ENCODE measurements at places on chromosomes 12 and 14. TPM values are rescaled to one million over a fixed set of nuclear protein-coding genes. Genes with fewer than 3 reads are reported as not detected.
A peak's percentile ranks its signal among the peaks of the same experiment; 100 is the strongest.

- H3K27me3 ChIP-seq = no peaks in the 10 kb centered on the region
- no peaks in the 10 kb centered on the region for H3K36me3 ChIP-seq
- H3K27ac ChIP-seq = no peak overlapping the region
- no peak for DNase-seq
These were observed 21.3 kb downstream of the DCAF4 start for GRCh38 chr14:72947366-72948160.

GRCh38 chr12:79587368-79587767 is 103.4 kb downstream of the PAWR start:
- H3K4me3 ChIP-seq = no peak overlapping the region
- H3K4me1 ChIP-seq = no peaks in the 10 kb centered on the region
- H3K27me3 ChIP-seq = no peaks in the 10 kb centered on the region
- no peak overlapping the region for H3K27ac ChIP-seq
- no peaks in the 10 kb centered on the region for H3K36me3 ChIP-seq
- no peak for DNase-seq

DNA sequence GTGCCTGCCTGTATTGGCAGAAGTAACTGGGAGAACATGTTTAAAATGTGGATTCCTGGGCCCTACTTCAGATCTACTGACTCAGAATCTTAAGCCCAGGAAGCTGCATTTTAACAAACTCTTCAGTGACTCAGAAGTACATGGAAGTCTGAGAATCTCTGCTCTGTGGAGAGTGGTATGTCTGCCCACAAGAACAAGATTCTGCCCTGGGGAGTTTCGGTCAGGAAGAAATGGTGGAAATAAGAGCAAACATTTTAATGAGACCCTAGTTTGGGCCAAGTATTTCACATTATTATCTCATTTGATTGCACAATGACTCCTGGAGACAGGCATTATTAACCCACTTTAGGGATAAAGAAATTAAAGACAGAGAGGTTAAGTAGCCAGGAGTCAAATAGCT is 8.2 kb downstream of the ALDH1L2 start:
- H3K27me3 ChIP-seq = no peaks in the 10 kb centered on the region
- no peak for DNase-seq
- H3K4me3 ChIP-seq = no peak overlapping the region

DNA sequence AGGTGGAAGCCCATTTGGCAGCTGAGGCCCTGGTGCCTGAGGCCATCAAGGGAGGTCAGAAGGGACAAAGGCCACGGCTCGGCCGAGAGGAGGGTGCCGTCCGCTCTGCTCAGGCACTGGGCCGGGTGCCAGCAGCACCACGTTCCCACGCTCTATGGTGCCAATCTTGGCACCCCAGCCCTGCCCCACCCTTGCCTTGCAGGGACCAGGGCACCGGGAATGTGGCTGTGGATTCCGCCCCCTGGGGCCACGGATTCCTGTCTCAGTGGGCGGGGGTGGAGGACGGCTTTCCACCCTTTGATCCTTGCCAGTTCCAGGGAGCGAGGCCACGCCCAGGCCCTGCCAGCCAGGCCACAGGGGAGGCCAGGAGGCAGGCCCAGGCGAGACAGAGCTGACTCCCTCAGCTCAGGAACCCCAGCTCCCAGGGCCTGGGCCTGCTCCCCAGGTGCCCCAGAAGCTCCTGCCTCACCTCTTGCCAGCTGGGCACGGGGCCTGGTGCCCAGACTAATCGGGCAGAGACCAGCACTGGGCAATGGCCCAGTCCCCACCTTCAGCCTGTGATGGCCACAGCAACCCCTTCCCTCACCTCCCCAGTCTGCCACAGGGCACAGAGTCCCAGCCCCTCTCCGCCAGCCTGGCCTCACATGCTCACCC is 26.4 kb upstream of the GPR132 start:
- no peak overlapping the region for H3K4me3 ChIP-seq
- peak; percentile 81 for DNase-seq
- H3K27ac ChIP-seq = no peak overlapping the region
- peaks cover 40% of the 10 kb centered on the region for H3K4me1 ChIP-seq
- no peaks in the 10 kb centered on the region for H3K27me3 ChIP-seq

Gene PTPRR
- 0.43 TPM for total RNA-seq

- no peak for DNase-seq
- H3K27ac ChIP-seq = peak overlapping the region; percentile 72
These were observed 29.5 kb downstream of the ACTN1 start for GRCh38 chr14:68949601-68949965.

Gene CRIP1
- 4.4 TPM for total RNA-seq

GRCh38 chr14:73759183-73759713 is 45.1 kb upstream of the PNMA1 start:
- H3K4me3 ChIP-seq = peak overlapping the region; percentile 81
- H3K27ac ChIP-seq = peak overlapping the region; percentile 84
- H3K36me3 ChIP-seq = no peaks in the 10 kb centered on the region
- peak; percentile 72 for DNase-seq
- H3K4me1 ChIP-seq = peaks cover 75% of the 10 kb centered on the region

GRCh38 chr12:47867495-47867941 is 37.3 kb downstream of the VDR start:
- H3K4me3 ChIP-seq = no peak overlapping the region
- H3K36me3 ChIP-seq = no peaks in the 10 kb centered on the region
- H3K27ac ChIP-seq = no peak overlapping the region
- H3K27me3 ChIP-seq = no peaks in the 10 kb centered on the region
- DNase-seq = no peak

Gene RASSF8
- total RNA-seq = 71.7 TPM

GRCh38 chr14:56002342-56002741 is 115.9 kb upstream of the PELI2 start:
- H3K27me3 ChIP-seq = no peaks in the 10 kb centered on the region
- H3K4me1 ChIP-seq = no peaks in the 10 kb centered on the region
- no peaks in the 10 kb centered on the region for H3K36me3 ChIP-seq
- DNase-seq = no peak

DNA sequence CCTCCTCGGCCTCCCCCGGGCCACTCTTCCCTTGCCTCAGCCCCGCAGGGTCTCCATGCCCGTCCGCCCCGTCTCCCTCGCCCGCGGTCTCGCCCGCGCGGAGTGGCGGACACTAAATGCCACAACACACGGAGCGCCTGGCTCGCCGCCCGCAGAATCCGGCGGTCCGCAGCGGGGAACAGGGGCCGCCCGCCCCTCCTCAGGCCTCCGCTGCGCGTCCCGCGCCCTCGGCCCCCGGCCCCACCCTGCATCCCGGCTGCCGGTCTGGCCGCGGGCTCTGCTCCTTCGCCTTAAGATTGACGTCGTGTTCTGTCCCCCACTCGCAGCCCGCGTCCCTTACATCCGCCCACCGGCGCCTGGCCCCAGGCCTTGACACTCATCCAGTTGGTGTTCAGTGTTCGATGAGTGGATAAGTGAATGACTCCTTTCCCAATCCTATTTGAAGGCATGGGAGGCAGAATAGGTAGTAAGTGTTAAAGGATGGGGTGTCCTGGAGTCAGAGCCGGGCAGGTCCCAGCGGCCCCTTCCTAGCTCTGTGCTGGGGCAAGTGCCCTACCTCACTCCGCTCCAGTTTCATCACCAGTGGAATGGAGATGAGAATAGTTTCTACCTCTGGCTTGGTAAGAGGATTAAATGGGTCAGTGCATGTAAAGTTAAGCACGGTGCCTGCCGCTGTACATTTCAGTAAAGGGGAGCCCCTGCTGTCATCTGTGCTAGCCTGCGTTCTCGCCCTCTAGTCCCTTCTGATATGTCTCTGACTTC is 622 bp downstream of the TECPR2 start:
- peak; percentile 35 for DNase-seq
- no peaks in the 10 kb centered on the region for H3K27me3 ChIP-seq
- peak overlapping the region; percentile 88 for H3K27ac ChIP-seq

DNA sequence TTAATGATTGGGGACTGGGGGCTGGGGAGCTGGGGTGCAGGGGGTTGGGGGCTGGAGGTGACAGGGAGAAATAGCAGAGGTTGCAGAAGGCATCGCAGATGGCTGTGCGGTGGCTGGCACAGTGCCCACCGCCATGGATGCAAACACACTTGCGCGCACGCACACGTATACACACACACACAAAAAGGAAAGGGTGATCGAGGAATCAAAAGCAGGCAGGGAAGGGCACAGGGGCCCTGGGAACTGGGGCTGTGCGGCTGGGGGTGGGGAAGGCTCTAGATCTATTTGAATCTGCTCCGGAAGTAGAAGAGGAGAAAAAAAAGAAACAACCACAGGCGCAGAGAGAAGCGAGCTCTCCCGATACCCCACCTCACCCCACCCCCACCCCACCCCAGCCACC is 39.4 kb downstream of the ZFHX2 start:
- no peaks in the 10 kb centered on the region for H3K27me3 ChIP-seq
- no peak for DNase-seq
- no peaks in the 10 kb centered on the region for H3K36me3 ChIP-seq
- no peak overlapping the region for H3K4me3 ChIP-seq
- no peak overlapping the region for H3K27ac ChIP-seq
- no peaks in the 10 kb centered on the region for H3K4me1 ChIP-seq

DNA sequence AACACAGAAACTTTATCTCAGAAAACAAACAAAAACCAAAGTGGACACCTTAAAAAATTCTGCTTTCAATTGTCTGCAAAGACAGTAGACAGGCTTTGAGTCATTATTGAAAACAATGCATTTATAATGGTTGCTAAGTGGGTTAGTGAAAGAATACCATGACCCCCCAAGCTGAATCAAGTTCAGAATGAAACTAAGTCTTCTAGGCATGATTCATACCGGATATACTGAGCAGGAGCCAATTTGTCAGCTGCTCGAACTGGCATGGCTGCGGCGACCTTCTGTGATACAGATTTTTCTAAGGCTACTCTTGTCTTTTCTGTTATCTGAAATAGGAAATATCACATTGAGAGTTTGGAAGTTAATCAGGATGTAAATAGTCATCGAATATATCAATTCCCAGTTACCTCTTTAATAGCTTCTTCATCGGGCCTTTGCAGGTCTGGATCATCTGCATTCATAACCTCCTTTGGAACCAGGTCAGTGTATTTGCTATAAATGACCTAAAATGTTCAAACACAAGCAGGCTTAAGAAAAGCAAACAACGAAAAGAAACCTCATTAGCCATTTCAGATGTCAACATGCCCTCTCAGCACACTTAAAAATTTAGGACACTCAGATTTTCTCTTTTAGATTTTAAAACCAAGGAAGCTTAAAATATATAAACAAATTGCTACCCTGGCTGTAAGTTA is 22.3 kb downstream of the SNW1 start:
- no peaks in the 10 kb centered on the region for H3K27me3 ChIP-seq
- DNase-seq = no peak
- no peaks in the 10 kb centered on the region for H3K36me3 ChIP-seq

Gene ADCY4
- total RNA-seq = 13.9 TPM

Gene JPH4
- total RNA-seq = 3.9 TPM

Gene AICDA
- not detected for total RNA-seq

Gene CCER1
- 17.8 TPM for total RNA-seq

DNA sequence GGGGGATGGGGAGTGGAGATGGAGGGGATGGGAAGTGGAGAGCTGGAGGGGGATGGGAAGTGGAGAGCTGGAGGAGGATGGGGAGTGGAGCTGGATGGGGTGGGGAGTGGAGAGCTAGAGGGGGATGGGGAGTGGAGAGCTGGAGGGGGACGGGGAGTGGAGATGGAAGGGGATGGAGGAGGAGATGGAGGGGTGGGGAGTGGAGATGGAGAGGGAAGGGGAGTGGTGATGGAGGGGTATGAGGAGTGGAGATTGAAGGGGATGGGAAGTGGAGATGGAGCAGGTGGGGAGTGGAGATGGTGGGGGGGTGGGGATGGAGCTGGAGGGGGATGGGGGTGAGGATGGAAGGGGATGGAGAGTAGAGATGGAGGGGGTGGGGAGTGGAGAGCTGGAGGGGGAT is 26.1 kb downstream of the NCOR2 start:
- no peak overlapping the region for H3K27ac ChIP-seq
- peaks cover 83% of the 10 kb centered on the region for H3K4me1 ChIP-seq
- no peaks in the 10 kb centered on the region for H3K36me3 ChIP-seq
- no peaks in the 10 kb centered on the region for H3K27me3 ChIP-seq
- no peak for DNase-seq
- H3K4me3 ChIP-seq = no peak overlapping the region

Gene OVCH1
- 0.43 TPM for total RNA-seq

Gene PRMT5
- 76.8 TPM for total RNA-seq

DNA sequence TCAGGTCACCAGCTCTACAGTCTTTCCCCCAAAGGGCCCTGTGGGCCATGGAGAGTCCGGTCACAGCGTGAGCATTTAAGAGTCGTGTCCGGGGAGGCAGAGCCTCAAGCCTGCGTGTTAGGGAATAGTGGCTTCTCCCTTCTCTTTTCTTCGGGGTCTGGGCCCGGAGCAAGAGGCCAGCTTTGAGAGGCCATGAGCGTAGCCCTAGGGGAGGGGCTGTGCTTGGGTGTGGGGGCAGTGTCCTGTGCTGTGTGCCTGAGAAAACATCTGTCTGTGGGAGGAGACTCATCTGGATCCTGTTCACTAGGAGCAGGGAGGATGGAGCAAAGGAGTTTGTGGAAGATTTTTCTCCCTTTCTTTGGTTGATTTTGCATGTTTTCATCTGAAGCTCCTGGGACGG is 5.3 kb downstream of the LRP1-AS start:
- H3K27me3 ChIP-seq = no peaks in the 10 kb centered on the region
- H3K27ac ChIP-seq = peak overlapping the region; percentile 70
- peaks cover 56% of the 10 kb centered on the region for H3K4me1 ChIP-seq
- DNase-seq = no peak

Gene AMDHD1
- total RNA-seq = 4.0 TPM
